Liver (tissue), 10 donors: ENCODE measurements at places on chromosomes 6 and 20. TPM values are rescaled to one million over a fixed set of nuclear protein-coding genes. Genes with fewer than 3 reads are reported as not detected.

Gene ME1
- total RNA-seq = 4.3 TPM

Gene MBOAT1
- 5.0 TPM for total RNA-seq

Gene STMND1
- total RNA-seq = not detected

Gene SHLD1
- 0.92 TPM for total RNA-seq

Gene APOBEC2
- total RNA-seq = 1.6 TPM

Gene DDX43
- 0.75 TPM for total RNA-seq
